Vagina (tissue), 2 donors: ENCODE measurements at places on chromosomes 6 and 20.

DNA sequence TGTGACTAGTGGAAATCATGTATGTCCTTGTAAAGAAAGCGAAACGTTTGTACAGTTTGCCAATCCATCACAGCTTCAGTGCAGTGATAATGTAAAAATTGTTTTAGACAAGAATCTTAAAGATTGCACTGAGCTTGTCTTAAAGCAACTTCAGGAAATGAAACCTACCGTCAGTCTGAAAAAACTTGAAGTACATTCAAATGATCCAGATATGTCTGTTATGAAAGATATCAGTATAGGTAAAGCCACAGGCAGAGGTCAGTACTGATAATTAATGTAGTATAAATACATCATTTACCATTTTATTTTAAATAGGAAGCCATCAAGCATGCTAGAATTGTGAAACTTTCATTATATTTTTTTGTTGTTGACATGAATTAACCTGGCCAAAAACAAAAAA lies 60.9 kb upstream of the SMIM8 start:
- no peak for DNase-seq

- DNase-seq, result no peak
Observed at GRCh38 chr20:30811885-30812671, 445.4 kb upstream of the DEFB115 start.

DNA sequence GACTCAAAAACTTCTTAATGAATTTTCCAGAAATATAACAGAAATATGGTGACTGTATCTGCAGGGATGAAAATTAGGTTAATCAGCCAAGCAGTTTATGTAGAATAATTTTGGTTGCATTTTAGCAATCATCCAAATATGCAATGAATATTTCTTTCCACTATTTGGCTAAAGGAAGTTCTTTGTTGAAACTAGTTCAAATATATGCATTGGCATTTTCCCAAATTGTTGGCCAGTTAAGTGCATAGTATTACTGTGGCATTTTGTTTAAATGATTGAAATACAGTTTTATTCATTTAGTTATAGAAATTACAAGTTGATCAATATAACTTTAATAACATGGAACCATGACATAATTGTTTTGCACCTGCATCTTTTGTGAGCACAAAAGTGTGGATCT lies 115.5 kb downstream of the DOK5 start:
- no peak for DNase-seq

GRCh38 chr20:17334932-17335331 lies 108.1 kb downstream of the PCSK2 start:
- DNase-seq, result peak; percentile 27

DNA sequence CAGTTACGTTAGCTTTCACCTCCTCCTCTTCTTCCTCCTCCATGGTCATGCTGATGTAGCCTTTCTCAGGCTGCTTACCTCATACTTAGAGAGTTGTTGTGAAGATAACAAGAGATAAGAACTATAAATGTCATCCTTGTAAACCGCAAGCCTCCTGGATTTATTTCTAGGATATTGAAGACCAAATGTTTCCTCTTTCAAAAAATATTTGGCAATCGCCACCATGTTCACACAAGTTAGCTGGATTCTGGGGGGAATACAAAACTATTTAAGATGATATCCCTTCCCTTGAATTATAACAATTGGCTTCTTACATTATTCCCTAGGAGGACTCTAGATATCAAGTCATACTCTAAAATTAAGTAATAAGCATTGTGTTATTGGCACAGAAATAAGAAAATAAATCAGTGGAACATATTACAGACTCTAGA lies 99.8 kb upstream of the PLEKHG1 start:
- DNase-seq, result no peak

- DNase-seq, result no peak
Observed at GRCh38 chr6:129672881-129673631, 36.9 kb downstream of the ARHGAP18 start.

- peak; percentile 98 for DNase-seq
Observed at GRCh38 chr6:3825851-3826581, 23.2 kb upstream of the FAM50B start.

- no peak for DNase-seq
Observed at GRCh38 chr20:61949363-61949713, 116.3 kb downstream of the TAF4 start.

DNA sequence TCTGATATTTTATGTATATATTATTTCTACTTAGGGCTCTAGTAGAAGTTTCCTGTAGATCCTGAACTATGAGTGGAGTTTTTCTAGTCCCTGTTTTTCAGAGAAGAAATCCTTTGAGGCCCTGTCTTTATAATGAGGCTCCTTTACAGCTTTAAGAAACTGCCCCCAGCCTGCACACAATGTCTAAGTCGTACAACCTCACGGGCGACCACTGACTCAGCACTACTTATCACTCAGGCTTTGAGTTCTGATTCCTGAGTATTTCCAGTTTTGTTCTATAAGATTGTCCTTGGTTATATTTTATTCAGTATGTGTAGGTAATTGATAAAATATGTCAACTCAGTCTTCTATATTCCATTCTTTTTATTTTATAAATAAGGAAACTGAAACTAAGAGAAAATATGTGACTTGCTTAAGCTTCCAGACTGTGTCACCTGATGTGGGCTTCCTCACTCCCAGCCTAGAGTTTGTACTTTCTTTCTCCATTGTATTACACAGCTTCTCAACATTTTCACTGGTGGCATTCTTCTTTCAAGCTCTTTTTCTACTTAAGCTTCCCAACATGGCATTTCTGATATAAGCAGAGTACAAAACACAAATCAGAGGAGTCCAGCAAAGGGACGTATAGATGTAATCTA lies 167.0 kb downstream of the TBX18 start:
- no peak for DNase-seq

DNA sequence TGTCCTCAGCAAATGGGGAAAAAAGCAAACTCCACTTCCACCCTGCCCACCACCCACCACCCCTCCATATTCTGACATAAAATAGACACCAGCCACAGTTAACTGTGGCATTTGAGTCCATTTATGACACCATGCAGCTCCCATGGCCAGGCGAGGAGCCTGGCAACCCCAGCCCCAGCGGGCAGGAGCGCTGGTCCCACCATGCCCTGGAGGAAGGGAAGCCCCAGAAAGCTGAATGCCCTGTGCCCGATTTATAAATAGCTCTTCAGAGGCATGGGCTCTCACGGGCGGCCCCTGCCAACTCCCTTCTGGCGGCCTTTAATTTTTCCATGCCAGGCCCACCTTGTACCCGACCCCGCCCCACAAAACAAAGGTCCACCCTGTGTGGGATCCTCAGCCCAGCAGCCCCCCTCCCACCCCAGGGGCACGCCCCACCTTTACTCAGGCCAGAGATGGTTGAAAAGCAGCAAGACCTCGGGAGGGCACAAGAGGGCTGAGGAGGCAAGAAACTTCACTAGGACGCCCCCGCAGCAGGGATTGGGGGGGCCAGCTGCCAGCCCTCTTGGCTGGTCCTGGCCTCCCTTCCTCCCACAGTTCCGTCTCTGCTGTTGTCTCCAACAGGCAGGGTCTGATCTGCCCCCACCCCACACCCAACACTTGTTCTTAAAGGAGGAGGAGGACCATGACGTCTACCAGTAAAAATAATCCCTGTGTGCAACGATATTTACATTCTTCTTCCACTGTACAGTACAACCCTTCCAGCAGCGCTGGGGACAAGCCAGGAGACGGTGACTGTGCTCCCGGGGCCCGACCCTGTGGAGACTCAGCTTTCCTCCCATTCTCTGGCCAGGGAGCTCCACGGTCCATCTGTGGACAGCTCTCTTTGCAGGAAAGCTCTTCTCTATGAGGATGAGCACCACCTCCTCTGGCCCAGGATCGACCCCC lies 115.6 kb upstream of the CDYL start:
- DNase-seq, result peak; percentile 81

- no peak for DNase-seq
Observed at GRCh38 chr6:27814665-27815424, 97.4 kb downstream of the OR2B2 start.

DNA sequence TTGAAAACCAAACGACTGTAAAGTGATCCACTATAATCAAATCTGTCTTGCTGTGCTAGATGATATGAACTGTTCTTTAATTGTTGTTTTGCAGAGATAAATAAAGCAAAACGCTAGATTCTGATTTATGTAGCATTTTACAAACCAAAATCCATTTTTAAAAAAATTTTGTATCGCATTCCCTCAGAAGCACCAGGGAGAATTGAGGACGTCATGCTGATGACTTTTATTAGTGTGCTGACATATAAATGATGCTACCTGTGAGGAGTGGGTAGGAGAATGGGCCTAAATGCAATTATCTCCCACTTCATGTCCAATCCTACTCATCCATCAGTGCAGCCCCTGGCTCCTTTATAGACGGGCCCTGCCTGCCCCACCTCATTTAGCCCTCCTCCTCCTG lies 282.4 kb downstream of the PACRG start:
- DNase-seq, result no peak

DNA sequence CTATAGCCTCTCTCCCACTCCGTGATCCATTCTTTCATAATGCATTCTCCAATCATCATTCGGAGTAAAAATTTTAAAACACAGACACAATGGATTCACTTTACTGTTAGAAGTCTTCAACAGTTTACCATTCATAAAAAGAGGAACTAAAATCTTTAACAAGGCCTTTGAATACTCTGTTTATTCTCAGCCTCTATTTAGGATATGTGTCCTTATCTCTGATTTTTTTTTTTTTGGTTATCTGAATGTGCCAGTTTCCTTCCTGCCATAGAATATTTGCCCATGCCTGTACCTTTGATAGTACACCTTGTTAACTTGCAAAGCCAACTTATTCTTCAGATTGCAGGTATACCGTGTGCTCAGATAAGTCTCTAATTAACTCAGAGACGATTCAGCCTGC lies 11.1 kb downstream of the CRISP1 start:
- no peak for DNase-seq

GRCh38 chr6:44685213-44685612 lies 297.7 kb downstream of the CDC5L start:
- DNase-seq, result no peak

GRCh38 chr6:63099772-63100459 lies 111.4 kb upstream of the FKBP1C start:
- no peak for DNase-seq

- DNase-seq, result no peak
Observed at GRCh38 chr20:50321797-50322480, 131.3 kb downstream of the CEBPB start.

DNA sequence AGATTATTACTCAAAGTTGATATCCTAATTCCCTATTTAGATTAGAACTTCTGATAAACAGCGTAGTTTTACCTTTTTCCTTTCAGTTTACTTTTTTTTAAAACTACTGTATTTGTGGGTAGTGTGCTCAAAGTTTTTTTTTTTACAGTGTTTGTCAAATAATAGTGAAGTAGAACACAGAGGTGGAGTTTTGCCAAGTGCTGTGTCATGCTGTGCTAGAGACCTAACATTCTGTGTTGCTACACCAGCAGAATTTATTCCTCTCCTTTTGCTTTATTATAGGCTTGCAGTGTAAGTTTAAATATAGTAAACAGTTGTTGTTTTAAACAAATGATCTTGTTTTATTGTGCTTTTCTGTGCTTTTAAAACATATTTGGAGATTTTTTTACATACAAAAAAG lies 125.4 kb downstream of the HIVEP1 start:
- DNase-seq, result no peak

GRCh38 chr6:15501826-15502445 lies 160.9 kb downstream of the DTNBP1 start:
- DNase-seq, result no peak

GRCh38 chr20:53322651-53323050 lies 271.0 kb downstream of the ZNF217 start:
- DNase-seq, result no peak

DNA sequence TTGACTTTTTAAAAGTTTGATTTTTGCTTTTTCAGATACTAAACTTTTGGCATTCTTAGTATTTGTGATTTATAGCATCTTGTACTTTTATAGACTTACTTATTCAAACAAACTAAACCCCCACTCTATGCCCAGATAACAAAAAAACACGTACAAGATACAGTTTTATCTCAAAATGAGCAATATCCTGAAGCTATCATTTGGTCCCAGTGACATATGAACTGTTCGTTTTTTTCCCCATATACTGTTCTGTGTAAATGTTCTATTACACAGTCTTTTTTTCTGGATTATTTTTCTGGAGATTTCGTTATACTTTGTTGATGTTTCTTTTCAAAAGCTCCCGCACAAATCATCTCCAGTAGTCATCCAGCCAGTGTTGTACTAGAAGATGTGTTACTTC lies 27.3 kb upstream of the SERINC3 start:
- no peak for DNase-seq

DNA sequence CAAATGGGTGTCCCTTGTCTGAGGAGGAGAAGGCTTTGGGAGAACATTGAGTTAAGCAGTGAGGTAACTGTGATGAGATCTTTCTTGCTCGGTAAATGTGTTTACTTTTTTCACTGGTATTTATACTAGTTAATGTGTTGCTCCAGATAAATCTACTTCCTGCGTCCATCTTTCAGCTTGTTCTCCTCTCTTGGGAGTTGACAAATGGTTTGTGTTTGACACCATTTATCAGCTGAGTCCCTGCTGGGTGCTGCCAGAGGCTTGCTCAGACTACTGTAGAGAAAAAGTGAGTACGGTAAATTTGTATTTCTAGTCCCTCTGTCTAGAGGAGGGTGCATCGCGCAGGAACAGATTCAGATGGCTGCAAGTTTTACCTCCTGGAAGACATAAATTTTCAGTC lies 8.3 kb upstream of the PRDM1 start:
- no peak for DNase-seq

- DNase-seq, result no peak
Observed at GRCh38 chr20:36010825-36011224, 42.4 kb downstream of the CNBD2 start.

GRCh38 chr20:51163996-51164600 lies 141.2 kb upstream of the KCNG1 start:
- no peak for DNase-seq

- DNase-seq, result no peak
Observed at GRCh38 chr20:19768325-19768842, 10.3 kb downstream of the RIN2 start.

- no peak for DNase-seq
Observed at GRCh38 chr20:45904583-45905504, 7.1 kb downstream of the PLTP start.

- DNase-seq, result no peak
Observed at GRCh38 chr6:146814148-146814750, 215.5 kb downstream of the ADGB start.
